ENCODE measurements at places on chromosomes 5 and 9. TPM values are rescaled to one million over a fixed set of nuclear protein-coding genes. Genes with fewer than 3 reads are reported as not detected.
A peak's percentile ranks its signal among the peaks of the same experiment; 100 is the strongest.

Gene CD72
- total RNA-seq = 5.6 TPM

Gene HRCT1
- 5.4 TPM for total RNA-seq

Gene CMYA5
- 10.1 TPM for total RNA-seq

Gene CDC23
- 14.2 TPM for total RNA-seq

Gene IL33
- total RNA-seq = 35.4 TPM

Gene MEF2C
- 22.3 TPM for total RNA-seq

Gene ZNF79
- 13.3 TPM for total RNA-seq

Gene CDH9
- total RNA-seq = not detected

Gene MYOT
- 5.4 TPM for total RNA-seq

Gene CLIC3
- 23.6 TPM for total RNA-seq

Gene PCYOX1L
- total RNA-seq = 6.4 TPM

GRCh38 chr5:169545762-169546161 lies 37.8 kb upstream of the SPDL1 start:
- DNase-seq = no peak

- DNase-seq = no peak
Observed at GRCh38 chr5:150286820-150287219, 2.8 kb downstream of the CAMK2A start.

- DNase-seq = no peak
Observed at GRCh38 chr5:141850244-141850768, 27.9 kb downstream of the PCDH1 start.

GRCh38 chr9:123234853-123235252 lies 33.5 kb downstream of the STRBP start:
- DNase-seq = no peak

DNA sequence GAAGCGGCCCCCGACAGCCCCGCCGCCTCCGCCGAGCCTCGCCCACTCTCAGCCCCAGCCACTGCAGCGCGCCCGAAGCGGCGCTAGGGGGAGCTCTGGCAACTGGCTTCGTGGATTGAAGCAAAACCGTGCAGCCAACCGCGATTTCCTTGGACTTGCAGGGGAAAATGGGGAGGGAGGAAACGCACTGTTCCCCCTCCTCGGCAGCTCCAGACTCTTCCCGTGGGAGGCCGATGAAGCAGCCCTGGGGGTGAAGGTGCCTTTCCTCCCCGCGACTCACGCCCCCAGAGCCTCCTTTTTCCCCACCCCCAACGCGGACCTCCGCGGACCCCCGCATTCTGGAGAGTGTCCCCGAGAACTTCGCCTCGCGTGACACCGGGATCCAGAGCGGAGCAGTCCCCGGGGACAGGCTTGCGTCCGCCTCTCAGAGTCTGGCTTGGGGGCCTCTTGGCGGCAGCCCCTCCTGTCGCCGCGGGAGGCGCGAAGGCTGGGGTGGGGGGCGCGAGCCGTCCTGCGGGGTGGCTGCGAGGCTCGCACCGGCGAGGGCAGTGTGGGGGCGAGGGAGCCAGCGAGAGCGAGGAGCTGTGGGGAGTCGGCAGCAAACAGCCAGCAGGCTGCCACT lies 3.8 kb downstream of the IER5L start:
- DNase-seq = no peak

DNA sequence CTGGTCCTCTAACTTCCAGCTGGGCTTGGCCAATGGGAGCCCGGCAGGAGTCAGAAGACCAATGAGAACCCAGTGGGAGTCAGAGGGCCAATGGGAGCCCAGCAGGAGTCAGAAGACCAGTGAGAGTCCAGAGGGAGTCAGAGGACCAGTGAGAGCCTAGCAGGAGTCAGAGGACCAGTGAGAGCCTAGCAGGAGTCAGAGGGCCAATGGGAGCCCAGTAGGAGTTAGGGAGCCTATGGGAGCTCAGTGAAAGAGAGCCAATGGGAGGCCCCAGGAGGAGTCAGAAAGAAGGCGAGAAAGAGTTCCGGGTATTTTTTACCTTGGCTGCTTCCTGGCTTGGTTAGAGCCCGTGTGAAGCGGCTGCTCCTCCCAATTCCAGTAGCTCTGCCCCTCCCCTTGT lies 191.0 kb downstream of the GABBR2 start:
- DNase-seq = no peak

- no peak for DNase-seq
Observed at GRCh38 chr9:78213712-78214111, 22.2 kb upstream of the CEP78 start.

GRCh38 chr9:121863955-121864354 lies 212.5 kb downstream of the DAB2IP start:
- peak; percentile 52 for DNase-seq

GRCh38 chr9:34079181-34079580 lies 30.5 kb upstream of the UBAP2 start:
- no peak for DNase-seq

DNA sequence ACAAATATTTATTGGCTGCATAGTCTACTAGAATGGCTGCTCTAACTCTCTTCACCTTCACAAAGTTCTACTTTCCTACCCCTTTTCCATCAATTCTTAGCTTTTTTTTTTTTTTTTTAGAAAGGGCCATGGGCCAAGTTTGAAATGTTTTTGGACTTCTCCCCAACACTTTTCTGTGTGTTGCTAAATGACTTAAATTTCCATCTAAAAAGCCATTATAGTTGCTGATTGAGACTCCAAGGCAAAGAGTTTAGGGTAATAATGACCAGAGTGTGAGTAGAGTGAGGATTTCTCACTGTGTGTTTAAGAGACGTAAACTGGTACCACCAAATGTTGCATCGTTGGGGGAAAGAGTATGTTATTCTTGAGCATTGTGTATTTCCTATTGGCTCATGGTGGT lies 24.4 kb downstream of the TNC start:
- no peak for DNase-seq

DNA sequence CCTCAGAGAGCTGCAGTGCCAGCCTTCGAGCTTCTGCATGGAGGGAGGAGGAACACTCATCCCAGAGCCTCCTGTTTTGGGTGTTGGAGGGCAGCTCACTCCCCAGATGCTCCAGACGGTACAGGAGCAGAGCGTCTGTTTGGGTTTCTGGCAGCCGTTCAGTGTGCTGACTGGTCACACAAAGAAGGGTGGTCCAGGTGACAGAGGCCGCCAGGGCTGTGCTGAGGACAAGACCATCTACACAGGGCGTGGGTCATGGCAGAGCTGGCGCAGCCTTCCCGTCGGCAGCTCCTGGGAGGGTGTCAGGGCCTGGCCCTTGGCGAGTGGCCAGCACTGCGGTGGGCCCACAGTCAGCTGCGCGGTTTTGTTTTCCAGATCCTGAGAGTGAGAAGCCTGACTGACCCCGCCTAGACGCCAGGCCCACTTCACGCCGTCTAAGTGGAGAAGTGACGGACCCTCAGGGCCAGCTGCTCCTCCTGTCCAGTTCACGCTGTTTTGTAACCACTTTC lies 131.4 kb upstream of the FAM120A start:
- DNase-seq = no peak

DNA sequence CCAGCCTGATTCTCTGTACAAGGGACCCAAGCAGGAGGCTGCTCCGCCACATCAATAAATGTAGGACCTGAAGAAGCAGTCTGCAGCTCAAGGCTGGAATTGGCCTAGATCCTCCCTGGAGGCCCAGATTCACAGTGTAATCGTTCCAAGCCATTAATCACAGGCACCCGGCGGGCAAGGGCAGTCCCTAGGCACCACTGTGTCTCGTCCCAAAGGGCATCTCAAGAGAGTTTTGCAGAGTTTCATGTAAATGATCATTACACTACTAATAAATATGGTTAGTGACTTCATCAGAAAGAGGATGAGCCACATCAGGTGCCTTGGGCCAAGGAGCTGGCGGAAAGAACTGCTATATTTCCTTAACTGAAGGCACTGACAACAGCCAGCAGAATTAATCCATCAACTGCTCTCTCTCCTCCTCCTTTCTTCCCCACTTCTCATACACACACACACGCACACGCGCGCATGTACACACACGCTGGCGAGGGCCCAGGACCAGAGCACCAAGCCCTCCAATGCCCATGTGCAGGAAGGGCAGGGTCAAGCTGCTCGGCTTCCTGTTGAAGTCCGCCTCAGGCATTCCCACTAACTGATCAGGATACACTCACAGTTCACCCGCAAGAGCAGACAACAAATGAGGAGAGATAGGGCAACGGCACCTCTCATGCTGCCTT lies 33.9 kb downstream of the GNAQ start:
- no peak for DNase-seq

GRCh38 chr5:58491216-58491892 lies at the start of gene GAPT:
GAPT (plus strand) TSS chr5:58491435; CDS start chr5:58494537, 3,102 bp downstream.
- no peak for DNase-seq

DNA sequence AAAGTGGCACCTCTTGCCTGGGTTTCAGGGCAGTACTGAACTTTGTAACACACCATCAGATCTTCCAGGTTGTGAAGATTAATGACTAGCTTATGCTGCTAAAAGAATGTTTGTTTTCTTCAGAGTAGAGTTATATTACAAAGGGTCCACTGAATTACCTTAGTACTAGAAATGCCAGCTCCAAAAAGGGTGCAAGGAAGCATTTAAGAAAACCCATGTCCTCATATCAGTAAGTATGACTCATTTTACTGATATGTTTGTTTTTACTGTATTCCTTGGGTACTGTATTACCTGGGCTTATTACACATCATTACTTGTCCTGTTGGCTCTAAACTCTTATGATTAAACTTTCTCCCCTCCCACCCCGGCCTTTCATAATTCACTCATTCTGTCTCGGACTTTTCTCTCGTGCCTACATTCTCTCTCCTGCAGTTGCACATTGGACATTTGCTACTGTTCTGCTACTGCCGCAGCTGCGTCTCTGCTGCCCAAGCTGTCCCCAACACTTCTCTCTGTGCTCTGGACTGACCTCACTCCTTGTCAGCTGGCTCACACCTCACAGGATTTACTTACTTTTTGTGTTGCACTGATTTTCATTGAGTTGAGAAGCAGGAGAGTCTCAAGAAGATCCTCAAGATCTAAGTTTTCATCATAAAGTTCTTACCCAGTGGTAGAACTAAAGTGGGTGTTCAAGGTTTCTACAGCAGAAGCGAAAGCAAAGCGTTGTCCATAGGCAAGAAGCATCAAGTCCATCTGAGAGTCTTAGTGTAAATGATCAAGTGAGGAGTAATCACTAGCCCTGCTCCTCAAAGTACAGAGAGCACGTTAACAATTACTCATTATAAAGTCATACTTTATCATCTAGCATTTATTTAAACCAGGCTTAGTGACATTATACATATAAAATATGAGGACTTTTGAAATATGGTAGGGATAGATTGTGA lies 53.2 kb upstream of the C9orf72 start:
- DNase-seq = no peak

GRCh38 chr5:67528953-67529352 lies 332.4 kb upstream of the CD180 start:
- DNase-seq = no peak

- DNase-seq = no peak
Observed at GRCh38 chr5:5293029-5293428, 129.4 kb upstream of the ICE1 start.

- DNase-seq = no peak
Observed at GRCh38 chr5:115795700-115796099, 20.8 kb downstream of the CDO1 start.

DNA sequence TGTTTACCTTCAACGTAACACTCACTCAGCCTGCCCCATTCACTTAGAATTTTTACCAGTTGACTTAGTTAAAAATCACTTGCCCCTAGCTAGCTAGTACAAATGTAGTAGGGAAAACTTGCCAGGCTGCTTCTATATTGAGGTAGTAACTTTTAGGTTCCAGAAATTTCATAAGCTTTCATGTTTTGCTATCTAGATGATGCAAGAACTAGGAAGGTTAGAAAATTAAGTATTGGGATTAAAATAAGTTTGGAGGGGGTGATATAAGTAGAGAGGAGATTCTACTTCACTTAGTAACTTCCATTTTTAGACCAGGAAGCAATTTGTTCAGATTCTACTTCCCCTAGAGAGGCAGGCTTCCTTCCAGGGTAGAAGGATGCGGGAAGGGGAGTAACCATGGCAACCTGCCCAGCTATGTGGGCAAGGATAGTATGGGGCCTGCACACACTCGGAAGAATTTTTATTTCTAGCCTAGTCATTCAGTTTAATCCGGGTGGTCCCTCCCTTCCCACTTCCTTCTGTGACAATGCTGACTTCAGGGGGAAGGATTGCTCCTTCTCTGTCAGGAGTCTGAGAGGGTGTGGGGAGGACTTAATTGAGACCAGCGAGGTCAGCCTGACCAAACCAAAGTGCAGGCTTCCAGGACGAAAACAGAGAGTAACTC lies 4.2 kb downstream of the DAB2 start:
- DNase-seq = no peak

DNA sequence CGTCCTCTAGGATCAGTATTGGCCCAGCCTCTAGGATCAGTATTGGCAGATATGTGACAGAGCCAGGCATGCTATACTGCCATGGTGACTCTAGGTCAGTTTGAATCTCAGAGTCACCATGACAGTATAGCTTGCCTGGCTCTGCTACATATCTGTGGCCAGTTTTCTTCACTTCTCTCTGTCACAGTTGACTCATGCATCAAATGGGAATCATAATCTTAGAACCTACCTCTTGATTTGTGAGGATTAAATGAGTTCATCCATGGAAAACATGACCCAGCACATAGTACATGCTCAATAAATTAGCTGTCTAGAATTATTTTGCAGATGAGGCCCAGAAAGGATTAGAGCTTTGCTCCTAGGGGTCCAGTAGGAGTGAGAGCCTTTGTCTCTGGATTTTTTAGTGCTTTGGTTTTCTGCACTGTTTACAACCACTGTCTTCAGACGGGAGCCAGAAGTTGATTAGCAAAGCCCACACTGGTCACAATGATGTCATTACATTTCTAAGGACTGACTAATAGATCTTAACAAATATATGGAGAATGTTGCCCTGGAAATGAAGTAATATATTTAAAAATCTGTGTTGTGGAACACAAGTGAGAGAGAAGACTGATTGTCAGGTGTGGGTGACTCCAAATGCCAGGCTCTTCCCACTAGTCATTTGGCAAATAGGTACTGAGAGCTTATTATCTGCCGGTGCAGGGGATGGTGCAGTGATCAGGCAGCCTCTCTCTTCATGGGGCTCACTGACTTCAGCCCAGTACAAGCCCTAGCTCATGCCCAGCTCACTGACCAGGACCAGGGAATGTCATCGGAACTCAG lies 76.0 kb downstream of the COL15A1 start:
- peak; percentile 77 for DNase-seq

DNA sequence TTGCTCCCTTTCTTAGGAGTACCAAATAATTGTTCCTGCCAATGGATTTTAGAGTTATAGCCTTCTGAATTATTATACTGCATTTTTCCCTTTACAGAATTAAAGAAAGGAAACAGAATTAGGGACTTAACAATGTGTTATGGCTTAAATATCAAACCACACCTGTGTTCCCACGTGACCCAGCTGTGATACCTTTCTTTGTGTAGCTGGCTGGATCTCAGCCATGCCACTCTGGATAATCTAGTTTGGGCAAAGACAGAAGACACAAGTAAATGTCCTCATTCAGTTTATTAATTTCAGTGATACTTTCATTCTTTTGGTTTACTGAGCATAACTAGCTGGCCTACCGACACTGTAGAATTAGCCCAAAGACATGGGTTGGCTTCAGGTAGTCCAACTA lies 417.2 kb upstream of the ADAMTS16 start:
- no peak for DNase-seq

DNA sequence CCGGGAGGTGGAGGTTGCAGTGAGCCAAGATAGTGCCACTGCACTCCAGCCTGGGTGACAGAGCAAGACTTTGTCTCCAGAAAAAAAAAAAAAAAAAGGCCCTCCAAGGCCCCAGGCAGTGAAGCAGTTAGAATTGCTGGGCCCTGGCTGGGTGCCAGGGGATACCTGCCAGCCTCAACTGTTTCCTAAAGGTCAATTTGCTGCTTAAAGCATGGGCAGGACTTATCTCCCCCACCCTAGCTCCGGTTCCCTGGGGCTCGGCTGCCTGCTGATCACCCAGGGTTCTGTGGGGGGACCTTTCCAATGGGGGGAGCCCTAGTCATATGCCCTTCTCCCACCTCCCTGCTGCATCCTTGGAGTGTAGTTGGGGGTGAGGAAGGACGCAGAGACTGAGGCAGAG lies 25.7 kb downstream of the NCS1 start:
- no peak for DNase-seq
